ENCODE measurements at places on chromosomes 1 and 21.

DNA sequence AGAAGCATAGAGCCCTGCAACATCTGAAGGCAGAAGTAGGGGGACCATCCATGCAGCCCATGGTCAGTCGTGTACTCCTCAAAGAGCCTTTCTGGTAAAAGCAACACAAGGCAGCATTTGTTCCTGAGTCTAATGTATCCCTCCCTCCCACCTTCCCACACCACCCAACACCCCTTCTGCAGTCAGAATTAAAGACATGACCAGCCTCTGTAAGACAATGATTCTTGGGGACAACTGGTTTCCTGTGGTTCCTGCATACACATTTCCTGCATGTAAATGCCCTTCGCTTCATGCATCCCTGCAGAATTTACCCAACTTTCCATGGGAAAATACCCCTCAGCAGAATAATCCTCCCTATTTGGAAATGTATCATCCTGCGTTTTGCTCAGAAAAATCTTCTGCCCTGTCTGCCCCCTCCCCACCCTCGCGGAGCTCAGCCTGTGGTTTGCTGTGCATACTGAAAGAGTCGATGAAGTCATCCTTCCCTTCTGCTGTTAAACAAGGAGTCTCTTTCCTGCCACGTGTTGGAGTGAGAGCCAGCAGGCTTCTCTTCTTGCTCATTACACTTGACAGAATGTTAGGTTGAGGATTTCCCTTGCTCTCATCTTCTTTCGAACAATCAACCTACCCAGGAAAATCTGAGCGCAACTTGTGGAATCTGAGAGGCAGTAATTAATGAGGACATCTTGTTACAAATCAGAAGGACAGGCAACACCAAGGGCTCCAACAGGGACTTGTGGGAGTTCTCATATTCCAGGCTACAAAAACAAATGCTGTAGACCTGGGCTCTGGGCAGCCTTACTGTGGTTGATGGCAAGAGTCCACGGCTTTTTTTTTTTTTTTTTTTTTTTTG is 4.7 kb downstream of the TNN start:
- DNase-seq, result no peak

DNA sequence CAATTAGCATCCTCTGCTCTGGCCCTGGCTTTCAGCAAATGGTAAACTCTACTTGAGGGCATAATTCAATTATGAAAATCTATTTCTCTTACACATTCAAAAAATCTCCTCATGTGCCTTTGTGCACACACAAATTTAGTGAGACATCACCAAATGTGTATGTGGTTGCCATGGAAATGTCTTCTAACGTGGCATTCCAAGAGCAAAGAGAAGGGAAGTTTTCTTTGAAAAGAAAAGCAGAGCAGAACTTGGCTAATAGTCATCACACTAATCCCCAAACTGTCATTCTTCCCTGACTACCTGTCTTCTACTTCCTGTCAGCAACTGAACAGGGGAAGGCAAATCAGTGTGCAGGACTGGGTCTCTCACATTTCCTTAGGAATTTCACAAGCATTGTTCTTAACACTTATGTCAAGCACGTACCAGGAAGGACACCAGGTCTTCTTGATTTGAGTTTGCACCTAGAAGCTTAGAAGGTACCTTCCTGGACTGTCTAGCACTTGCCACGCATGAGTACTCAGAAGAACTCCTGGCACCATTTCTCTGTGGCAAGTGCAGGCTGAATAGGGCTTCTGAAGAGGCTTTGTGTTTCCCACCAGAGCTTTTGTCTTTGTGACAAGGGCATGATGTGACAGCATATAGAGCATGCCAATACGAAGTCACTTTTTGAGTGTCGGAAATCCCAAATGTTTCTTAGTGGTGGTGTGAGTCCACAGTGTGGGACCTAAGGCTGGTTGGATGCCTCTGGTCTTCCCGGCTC is 32.3 kb downstream of the MAN1C1 start:
- DNase-seq, result no peak

- DNase-seq, result no peak
Measured at GRCh38 chr21:36471254-36471723, 8.6 kb downstream of the CLDN14 start.

GRCh38 chr21:17406202-17406601 is 106.6 kb upstream of the CXADR start:
- DNase-seq, result no peak

GRCh38 chr1:38088791-38089190 is 42.2 kb upstream of the POU3F1 start:
- no peak for DNase-seq

DNA sequence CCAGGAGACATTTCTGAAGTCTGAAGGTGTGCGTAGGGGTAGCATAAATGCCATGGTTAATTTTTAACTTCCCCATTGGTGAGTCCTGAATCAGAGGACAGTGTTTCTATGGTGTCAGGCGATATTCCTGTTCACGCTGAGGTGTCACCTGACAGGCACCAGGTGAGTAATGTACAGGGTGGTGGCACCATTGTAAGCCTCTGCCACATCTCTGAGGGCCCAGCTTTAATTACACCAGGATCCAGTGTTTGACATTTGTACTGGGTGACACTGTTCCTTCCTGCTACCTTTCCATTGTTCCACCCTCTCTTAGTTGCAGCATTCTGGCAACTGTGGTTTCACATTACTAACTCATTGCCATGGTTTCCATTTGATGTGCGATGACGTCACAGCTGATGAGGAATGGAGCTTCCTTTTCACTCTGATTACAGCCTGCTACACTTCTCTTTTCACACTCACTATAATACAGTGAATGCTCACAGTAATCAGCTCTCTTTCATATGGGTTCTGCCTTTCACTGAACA is 40.6 kb upstream of the MARK1 start:
- DNase-seq, result no peak

GRCh38 chr21:42784276-42784675 is 95.1 kb downstream of the WDR4 start:
- DNase-seq, result peak; percentile 34

DNA sequence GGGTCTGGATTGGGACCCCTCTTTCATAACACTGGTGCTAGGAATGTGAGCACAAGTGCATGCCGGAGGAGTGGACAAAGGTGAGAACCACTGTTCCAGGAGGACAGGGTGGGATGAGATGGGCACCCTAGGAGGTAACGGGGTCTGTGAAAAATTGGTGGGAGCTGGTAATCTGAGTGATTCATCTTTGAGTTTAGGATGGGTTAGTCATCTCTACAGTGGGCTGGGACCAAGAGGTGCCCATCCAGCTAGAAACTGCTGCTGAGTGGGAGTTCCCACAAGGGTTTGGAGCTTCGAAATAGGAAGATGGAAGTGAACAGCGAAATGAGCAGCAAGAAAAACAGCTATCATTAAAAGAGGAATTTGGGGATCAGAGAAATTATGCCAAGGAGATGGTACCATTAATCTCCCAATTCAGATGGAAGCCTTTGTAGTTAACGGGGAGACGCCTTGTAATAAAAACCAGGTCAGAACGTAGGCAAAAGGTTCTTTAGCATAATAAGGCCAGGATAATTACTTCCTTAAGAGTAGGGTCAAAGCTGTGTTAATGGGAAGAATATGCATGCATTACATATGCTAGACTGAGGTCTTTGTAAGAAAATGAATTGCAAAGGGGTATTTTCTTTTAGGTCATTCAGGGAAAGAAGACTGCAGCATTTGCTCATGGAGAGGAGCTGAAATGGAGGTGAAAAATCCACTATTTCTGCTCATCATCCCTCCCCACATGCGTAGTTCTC is 55.5 kb downstream of the OLFML3 start:
- no peak for DNase-seq

- DNase-seq, result no peak
Measured at GRCh38 chr1:153180556-153180955, 22.7 kb upstream of the LELP1 start.

DNA sequence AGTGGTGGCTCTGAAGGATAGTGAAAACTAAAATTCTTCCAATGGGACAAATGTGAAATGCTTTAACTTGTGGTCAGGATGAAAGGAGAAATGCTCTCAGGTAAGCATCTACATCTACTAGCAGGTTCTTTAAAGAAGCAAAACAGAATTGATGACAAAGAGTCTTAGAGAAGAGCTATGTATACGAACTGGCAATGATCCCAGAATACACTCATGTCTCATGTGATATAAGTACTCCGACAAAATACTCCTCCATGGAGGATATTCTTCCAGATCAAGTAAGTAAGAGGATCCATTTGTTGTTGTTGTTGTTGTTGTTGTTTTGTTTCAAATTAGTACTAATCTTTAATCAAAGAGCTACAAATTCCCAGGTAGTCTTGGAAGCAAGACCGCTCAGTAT is 174.0 kb upstream of the ATP1B1 start:
- DNase-seq, result no peak

DNA sequence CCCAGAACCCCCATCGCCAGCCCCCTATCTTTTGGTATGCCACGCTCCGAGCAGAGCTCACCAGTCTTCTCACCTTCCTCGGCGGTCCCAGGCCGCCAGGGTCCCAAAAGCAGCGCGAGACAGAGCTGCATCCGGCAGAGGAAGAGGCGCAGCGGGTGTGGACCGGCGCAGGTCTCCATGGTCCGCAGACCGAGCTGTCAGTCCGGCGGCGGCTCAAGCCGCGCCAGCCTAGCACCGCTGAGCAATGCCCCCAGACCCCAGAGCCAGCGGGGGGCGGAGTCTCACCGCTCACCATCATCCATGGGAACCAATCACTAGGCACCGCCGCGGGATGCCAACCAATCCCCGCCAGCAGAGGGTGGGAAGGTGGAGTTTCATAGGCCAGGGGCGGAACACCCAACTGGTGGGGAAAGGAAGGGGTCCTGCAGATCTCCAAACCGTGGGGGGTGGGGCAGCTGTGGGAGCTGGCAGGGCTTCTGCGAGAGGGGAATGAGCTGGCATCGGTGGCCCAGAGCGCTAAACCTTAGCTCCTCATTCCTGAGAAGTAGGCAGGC is at the start of gene EPHA10:
EPHA10 (minus strand) TSS at position 233 of the 554 bp plus-strand sequence; CDS start at position 179, 54 bp downstream.
- DNase-seq, result no peak

DNA sequence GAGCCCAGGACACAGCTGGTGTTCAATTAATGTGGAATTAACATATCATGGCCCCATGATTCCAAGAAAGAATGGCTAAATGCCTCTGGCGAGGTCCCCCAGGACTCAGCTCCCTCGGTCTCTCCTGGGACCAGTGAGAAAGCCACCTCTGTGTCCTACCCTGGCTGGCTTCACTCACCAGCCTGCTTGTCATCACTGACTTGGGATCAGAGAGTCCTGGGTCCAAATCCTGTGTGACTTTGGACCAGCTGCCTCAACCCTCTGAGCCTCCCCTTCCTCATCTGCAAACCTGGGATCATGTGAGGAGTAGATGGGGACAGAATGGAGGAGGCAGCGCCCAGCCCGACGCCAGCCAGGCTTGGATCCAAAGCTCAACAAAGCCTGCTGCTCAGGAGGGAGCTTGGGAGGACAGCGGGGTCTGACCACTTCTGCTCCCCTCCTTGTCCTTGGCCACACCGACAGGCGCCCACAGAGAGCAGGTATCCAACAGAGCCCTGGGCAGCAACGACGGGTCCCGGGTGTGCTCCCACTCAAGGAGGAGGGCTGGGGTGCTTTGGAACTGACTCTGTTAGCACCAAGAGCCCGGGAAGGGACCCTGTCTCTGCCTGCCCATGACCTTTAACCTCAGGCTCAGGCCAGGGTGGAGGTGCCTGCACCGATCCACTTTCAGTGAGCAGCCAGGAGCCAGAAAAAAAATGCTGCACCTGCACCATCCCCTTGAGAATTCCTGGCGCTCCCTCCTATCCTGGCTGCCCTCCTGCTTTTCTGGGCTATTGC is 3.2 kb downstream of the SH2D5 start:
- no peak for DNase-seq

DNA sequence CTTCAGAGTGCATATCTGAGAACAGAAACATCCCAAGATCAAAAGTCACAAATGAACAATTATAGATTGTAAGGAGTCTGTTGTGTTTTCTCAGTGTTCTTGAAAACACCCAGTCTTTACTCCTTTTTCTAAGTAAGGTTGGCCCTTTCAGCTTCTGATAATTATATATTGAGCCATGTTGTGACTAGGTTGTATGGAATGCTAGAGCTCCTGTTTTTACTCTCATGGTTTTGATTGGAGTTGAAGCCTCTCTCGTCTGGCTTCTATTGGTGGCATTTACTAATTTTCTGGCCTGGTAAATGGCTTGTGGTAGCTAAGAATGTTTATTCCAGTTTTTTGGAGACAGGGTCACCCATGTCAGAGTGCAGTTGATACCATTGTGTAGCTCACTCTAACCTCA is 84.7 kb downstream of the NDUFS5 start:
- DNase-seq, result no peak

DNA sequence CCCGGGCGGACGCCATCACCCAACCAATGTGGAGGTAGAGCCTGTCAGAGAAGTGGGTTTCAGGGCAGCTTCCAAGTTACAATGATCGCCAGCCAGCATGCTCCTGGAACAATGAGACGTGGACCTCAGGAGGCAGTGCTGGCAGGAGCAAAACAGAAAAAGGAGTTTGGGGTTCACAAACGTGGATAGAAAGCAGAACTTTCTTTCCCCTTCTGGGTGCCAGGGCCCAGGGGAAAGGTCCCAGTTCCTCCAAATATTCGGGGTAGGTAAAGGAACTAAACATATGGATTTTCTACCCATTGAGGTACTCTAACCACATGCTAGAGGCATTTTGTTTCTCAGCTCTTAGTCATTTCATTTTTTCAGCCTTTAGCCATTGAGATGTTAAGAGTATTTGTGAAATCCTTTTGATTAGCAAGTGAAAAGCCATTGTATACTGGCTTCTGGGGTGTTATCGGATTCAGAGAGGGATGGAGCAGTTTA is 488.4 kb upstream of the ADGRL2 start:
- DNase-seq, result no peak

- DNase-seq, result no peak
Measured at GRCh38 chr1:150799089-150799488, 9.0 kb downstream of the CTSK start.

DNA sequence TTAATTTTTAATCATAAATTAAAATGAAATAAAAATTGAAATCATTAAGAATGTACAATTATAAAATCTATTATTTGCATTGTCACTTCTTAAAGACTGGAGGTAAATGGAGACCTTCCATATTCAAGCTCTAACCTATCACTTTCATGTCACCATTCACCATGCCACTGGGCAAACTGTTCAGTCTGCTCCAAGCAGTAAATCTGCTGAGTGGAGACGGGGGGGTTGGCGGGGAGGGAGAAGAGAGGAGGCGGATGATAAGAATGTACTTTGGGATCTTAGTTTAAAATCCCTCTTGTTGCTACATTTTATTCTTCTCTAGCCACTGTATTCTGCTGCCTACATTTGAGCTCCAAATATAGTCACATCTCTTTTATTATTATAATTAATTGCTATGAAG is 365.9 kb upstream of the NFIA start:
- DNase-seq, result no peak

GRCh38 chr1:201374364-201374763 is 3.1 kb downstream of the TNNT2 start:
- no peak for DNase-seq

- no peak for DNase-seq
Measured at GRCh38 chr21:39796466-39796865, 51.5 kb downstream of the IGSF5 start.

- DNase-seq, result no peak
Measured at GRCh38 chr1:32874860-32875752, 4.4 kb upstream of the FNDC5 start.

GRCh38 chr1:188027613-188028012 is 1198.9 kb downstream of the PLA2G4A start:
- DNase-seq, result no peak

Data from CD4-positive, alpha-beta T cell treated with Interleukin-12 subunit alpha and Interleukin-12 subunit beta, for 1 hour (primary cell).